ENCODE measurements at places on chromosomes 5 and 9.

DNA sequence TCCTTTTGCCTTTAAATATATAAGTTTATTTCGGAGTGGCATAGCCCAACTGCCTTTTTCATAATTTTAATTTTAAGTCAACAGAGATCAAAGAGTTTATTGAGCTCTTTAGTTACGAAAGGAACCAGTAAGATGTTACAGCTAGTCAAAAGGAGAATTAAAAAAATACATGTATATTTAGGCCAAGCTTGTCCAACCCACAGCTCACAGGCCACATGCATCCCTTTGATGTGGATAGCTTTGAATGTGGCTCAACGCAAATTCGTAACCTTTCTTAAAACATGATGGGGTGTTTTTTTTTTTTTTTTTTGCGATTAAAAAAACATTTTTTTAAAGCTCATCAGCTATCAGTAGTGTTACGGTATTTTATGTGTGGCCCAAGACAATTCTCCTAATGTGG lies 50.2 kb upstream of the IL31RA start:
- DNase-seq, result no peak

DNA sequence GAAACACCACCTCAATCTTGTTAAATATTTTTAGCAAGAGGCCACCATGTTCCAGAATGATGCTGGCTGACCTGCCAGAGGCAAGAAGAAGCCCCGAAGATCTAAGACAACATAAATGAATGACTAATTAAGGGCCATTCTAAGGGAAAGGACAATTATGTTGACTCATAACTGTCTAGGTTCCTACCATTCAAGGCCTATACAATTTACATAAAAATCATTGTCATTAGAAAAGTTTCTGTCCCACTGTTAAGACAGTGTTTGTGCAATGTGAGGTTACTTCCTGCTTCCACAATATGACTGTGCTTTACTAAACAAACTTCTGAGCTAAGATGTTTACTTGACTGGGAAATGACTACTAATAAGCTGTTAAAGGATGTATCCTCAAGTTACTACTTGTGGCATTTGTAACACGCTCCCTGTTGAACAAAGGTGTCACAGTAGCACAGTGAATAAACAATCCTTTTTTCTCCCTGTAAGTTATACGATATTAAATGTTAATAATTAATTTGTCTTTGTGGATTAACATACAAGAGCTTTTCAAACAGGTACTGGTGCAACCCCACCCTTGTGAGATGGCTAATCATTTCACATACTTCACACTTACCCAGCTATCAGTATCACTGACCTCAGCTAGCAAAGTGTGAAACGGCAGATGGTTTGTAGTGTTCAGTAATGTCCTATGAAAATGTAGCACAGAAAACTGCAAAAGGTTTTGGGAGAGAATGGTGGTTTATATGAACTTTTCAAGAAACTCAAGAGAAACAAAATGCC lies 195.8 kb downstream of the EFNA5 start:
- peak; percentile 11 for DNase-seq

- no peak for DNase-seq
These were observed 122.4 kb upstream of the MVB12B start for GRCh38 chr9:126204197-126204596.

DNA sequence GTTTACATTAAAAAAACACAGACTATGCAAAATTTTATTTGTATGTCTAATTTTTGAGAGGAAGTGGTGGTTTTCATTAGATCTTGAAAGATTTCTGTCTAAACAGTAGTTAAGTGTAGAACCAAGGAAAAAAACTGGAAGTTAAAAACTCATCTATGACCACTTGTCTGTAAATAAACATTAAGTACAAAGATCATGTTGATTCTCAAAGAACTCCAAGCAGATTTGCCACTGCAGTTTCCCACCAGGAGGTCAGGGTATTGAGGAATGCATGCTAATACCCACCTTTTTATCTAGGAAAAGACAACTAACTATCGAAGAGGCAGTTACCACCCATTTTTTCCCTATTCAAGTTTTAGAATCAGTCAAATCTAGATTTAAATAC lies 1.9 kb downstream of the STOM start:
- DNase-seq, result no peak

GRCh38 chr5:135396459-135397055 lies 2.5 kb downstream of the MACROH2A1 start:
- no peak for DNase-seq

DNA sequence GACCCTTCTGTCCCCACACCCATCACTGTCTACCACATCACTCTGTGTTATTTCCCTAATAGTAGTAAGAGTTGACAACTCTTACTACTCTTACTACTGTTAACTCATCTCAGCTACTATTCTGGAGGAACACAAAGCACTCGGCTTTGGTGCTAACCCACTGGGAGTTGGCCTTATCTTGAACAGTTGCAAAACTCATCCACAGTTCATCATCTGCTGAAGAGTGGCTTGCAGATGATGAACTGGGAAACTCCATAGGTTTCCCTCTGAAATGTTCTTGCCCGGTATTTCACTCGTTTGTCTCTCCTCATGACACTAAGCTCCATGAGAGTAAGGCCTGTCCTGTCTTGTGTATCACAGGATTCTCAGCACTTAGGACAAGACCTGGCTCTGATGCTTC lies 221.4 kb downstream of the NR3C1 start:
- DNase-seq, result no peak

- peak; percentile 25 for DNase-seq
These were observed 2.2 kb downstream of the NR2F1 start for GRCh38 chr5:93585041-93585766.

DNA sequence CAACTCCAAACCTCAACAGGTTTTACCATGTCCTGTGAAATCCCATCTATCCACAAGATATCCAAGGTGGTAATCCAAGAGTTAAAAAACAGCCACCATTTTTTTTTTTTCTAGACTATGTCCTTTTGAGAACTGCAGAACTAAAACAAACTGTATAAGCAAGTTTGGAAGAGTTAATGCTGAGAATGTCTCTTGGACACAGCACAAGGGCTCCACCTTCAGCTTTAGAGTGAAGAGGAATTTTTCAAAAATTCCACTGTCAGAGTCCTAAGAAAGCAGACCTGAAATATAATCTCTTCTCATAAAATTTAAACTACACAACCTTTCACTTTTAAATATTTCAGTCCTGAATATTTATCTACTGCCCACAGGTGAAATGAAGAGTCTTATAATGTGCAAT lies 167.8 kb upstream of the CCNG1 start:
- peak; percentile 66 for DNase-seq

GRCh38 chr5:78511121-78511906 lies 137.3 kb downstream of the LHFPL2 start:
- no peak for DNase-seq

GRCh38 chr5:137584262-137584661 lies 85.1 kb upstream of the SPOCK1 start:
- DNase-seq, result no peak

DNA sequence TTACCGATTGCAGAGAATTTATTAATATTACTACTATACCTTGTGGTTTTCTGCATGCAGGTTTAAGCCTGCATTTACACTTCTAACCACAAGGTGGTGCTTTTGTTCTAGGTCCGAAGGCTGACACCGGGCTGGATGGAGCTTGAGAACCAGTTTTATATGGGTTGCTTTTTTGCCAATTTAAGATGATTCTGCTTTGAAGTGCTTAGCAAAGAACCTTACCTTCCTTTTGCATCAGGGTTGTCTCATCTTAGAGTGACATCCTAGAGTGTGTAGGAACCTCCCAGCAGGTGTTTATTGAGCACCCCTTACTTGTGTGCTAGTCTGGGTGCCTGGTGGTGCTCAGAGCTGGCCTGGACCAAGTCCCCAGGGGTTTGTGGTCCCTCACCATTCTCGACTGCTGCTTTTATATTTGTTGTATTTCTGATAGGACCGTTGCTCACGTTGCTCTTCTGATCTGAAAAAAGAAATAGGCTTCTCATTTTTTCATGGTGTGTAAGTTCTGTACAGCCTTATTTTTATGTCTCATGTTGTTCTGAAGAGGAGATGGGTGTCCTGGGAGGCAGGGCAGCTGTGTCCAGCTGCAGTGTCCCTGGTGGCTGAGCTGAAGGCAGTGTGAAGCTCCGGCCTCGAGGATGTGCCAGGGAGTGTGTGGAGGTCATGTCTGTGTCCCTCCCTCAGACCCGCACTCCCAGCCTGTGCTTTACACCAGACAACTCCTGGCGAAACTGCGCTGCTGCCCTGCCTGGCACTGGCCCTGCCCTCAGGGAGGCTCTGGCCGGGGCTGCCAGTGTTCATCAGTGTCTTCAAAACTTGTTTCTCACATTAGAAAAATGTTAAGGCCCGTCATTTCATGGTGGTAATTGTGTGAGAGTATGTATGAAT lies 54.3 kb downstream of the EHMT1 start:
- peak; percentile 78 for DNase-seq

- DNase-seq, result no peak
These were observed 42.2 kb upstream of the ALDOB start for GRCh38 chr9:101477736-101478135.

- no peak for DNase-seq
These were observed 155.6 kb downstream of the EDIL3 start for GRCh38 chr5:84229045-84229444.

DNA sequence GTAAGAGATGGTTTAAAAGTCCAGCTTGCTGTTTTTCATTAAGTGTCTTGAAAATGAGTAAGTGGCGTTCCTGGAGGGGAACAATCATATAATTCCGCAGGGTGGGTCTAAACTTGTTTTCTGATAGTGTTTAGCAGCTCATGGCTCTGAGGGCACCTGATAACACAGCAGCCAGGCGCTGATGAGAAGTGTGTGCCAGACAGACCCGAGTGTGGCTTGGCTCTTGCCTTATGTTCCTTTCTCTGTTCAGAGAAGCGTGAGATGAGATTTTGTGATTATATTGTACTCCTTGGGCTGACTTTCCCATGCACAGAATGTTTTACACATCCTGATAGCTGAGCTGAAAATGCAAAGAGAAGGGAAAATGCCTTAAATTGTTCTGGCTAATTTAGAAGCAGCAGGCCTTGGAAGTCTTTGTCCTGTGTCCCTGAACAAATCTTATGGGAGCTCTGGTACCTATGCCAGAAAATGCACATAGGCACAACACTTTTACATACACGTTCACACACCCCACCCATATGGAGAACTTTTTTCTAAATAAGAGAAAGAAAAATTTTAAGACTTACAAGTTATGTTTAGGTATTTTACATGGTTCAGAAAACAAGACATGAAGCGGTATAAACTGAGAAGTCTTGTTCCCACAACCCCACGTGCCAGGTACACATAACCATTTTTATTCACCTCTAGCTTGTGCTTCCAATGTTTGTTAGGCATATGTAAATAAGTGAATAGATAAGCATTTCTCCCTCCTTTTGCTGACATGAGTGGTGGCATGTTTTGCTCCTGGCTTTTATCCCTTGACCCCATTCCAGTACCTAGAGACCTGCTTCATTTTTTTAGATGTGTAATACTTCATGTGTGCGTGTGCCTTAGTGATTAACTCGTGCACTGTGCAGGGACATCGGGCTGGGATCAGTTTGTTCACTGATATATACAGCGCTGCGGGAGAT lies 152.2 kb upstream of the OTULINL start:
- DNase-seq, result no peak

- DNase-seq, result peak; percentile 87
These were observed 28.6 kb downstream of the PCDH1 start for GRCh38 chr5:141849415-141850243.

DNA sequence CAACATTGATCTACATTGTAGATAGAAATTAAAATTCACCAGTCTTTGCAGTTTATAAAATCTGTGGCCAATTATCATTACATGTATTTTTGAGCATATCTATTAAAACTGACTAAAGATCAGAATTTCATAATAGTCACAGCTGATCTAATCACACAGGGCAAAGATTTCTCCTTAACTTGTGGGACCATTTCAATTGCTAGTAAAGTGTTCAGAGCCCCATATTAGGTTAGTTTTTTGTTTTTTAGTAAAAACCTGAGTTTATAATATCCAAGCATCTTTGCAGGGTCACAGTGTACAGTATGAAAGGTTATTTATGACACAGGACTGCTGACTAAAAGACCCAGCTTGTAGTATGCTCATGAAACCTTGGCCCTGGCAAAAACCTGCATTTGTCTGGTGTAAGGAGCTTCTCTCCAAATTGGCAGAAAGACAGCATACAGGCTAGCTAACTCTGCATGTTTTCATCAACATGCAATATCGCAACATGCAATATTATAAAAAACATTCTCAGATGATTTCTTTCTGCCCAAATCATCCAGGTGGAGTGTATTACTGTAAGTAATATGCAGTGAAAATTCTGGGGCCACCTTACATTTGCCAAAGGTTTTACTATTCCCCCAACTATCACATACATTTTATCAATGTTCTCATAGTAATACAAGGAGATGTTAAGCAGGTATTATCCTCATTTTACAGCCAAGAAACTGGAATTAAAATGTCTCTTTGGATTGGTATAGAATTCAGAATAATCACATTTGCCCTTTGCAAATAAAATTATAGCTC lies 37.7 kb upstream of the ALDH1A1 start:
- no peak for DNase-seq

DNA sequence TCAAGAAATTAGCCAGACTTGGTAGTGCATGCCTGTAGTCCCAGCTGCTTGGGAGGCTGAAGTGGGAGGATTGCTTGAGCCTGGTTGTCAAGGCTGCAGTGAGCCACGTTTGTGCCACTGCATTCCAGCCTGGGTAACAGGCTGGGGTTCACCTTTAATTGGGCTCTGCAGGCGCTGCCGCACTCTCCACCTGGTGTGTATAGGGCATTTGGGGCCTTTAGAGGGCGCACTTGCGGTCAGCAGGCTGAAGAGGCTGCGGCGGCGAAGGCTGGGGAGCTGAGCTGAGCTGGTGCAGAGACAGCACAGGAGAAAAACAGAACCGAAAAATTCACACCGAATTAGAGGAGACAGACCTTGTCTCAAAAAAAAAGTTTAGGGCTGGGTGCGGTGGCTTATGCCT lies 31.2 kb downstream of the CDK7 start:
- peak; percentile 23 for DNase-seq

- no peak for DNase-seq
These were observed 5.2 kb upstream of the ZDHHC11 start for GRCh38 chr5:855771-856530.

DNA sequence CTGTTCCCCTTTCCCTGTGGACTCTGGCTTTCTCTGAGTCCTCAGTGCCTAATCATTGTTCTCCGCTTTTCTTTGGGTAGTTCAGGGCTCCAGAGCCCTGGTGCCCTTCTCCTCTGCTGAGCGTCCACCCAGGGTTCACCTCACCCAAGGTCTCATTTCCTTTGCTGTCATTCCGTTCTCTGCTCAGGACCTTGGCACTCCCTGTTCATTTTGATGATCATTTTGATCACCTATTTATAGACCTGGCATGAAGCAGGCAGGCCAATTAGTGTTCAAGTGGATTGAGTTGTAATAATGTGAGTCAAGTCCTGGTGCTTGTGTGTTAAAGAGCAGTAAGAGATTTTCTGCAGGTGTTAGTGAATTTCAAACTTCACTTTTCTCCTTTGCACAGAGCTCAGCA lies 3.6 kb downstream of the TRIO start:
- DNase-seq, result no peak

GRCh38 chr5:6082685-6083084 lies 295.7 kb downstream of the MED10 start:
- no peak for DNase-seq

GRCh38 chr9:27108981-27109541 lies at the start of gene TEK:
Gene TEK, plus strand, starts transcription at chr9:27109225. Its CDS starts 366 bp downstream, at chr9:27109591.
- no peak for DNase-seq

Data from A673 (cell line).